Amygdala (tissue), 56 donors: ENCODE measurements at places on chromosomes 7 and 10.

- no peak for DNase-seq
Observed at GRCh38 chr10:116768786-116769185, 26.4 kb upstream of the HSPA12A start.

DNA sequence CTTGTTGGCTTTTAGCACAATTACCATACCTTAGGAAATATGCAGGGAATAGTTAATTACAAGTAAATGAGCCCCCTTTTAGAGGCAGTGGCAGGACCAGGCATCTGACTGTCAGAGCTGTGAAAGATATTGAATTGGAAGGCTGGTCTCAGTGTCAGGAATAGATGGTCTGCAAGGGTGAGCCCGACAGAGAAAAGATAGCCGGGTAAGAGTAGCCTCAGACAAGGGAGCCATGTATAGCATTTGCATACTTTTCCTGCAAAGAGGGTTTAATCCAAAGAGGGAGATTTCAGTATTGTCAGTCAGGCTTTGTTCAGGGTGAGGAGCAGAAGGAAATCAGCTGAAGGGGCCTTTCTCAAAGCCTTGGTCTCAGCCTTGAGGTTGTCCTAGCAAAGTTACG lies 128.9 kb upstream of the FZD1 start:
- no peak for DNase-seq

DNA sequence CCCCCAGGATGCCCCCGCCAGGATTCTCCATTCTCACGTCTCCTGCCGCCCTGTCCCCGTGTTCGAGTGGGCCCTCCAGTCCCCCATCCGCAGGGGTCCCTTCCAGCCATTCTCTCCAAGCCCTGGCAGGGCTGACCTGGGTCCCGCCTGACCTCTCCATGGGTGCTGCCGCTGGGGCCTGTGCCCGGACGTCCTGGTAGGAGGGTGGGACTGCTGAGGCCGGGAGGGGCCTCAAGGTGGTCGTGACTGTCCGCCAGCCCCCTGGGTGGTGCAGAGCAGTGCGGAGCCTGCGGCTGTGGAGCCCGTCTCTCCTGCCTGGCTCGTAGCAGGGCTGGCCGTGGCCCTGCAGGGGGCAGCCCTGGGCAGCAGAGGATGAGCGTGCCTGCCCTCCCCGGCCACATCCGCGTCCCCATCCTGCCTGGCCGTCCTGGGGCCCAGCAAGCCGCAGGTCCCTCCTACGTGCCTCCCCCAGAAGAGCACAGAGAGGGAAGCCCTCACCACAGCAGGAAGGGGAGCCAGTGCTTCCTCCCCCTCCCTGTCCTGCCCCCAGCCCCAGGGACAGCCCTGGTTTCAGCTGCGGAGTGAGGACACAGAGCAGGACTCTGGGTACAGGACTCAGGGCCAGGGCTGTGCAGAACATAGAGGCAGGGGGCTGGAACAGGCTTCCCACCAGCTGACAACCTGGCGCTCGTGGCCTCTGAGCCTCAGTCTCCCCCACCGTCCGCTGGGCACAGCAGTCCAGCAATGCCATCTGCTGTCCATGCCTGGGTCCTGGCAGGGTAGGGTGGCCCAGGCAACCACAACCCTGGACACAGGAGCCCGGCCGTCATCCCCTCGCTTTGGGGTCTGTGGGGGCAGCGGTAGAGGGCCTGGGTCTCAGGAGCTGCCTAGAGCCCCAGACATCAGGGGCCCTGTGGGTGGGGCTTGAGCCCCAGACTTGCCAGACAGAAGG lies 1.5 kb upstream of the GRIFIN start:
- no peak for DNase-seq

DNA sequence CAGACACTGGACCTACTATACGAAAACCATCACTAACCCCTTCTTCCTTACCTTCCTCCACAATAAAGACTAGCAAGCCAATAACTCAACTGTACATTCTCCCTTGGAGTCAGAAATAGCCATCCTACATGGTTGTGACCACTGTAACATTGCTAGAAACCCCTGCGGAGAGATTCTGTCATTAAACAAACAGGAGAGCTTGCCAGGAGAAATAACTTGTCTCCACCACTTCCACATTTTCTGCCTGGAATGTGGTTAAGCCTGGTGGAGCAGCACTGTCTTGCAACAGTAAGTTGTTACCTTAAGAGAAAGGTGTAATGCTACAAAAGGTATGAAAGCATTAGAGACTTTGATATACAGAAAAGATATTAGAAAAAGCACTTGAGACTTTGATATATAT lies 45.8 kb downstream of the THSD7A start:
- DNase-seq = no peak

DNA sequence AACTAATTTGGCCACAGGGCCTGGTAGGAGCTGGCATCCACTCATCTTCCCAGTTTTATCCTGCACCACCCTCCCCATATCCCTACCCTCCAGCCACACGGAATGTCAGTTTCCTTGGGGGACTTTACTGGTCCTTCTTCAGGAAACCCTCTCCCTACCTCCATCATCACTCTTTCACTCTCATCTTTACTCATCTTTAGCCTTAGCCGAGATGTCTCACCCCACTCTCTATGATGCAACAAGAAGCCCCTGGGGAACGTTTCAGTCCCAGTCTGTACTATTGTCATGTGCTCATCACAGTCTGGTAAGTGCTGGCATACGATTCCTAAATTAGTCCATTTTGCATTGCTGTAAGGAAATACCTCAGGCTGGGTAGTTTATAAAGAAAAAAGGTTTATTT lies 34.9 kb upstream of the TMEM248 start:
- no peak for DNase-seq

DNA sequence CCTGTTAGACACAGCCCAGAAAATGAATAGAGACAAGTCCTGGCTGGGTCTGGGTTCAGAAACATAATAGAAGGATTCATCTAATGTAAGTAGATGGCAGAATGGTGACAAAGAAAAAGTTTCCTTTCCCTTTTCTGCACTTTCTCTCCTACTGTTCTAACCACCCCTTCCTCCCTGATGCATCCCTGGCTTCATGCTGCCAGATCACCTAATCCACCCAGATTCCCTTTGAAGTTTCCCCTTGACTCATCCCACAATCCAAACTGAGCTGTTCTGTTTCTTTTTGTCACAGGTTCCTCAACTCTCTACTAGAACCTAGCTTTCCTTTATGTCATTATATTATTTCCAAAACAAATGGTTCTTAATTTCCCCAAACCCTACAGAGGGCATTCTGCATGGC lies 1.1 kb upstream of the MACC1 start:
- no peak for DNase-seq

DNA sequence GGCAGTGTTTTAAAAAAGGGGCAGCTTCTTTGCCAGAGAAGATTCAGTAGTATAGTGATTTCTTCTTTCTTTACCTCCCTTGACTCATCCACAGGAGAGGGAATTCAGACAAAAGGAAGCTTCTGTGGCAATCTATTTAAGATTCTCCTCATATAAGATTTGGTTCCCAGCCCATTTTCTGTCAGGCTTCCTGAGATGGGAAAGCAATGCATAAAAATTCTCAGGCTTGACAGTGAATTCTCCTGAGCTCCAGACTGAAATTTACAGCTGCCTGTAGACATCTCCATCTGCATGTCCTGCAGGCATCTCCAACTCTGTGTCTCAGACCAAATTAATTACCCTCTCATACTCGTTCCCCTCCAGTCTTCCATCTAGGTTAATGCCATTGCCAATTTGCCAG lies 72.8 kb downstream of the TSPAN12 start:
- no peak for DNase-seq

DNA sequence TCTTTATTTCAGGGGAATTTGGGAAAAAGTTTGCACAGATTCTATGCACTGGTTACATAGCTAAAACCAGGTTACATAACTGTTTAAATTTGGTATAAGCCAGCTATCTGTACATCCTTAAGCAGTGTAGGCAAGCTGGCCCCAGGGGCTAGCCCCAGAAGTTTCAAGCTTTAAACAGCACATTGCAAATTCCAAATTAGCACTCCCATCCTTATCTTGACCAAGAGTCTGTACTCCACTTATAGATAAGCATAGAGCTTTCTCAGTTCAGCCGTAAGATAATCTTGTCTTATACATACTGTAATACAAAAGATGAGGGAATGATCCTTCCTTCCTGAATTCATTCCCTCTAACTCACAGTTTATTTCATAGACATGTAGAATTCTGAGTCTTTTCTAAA lies 109.3 kb downstream of the SPAG6 start:
- DNase-seq = no peak
